ENCODE measurements at places on chromosomes 16 and 17.

- DNase-seq = no peak
Observed at GRCh38 chr17:40993839-40994238, at the start of gene KRTAP3-3. Gene KRTAP3-3 (minus strand): TSS chr17:40994164. CDS start chr17:40994097, 67 bp downstream.

DNA sequence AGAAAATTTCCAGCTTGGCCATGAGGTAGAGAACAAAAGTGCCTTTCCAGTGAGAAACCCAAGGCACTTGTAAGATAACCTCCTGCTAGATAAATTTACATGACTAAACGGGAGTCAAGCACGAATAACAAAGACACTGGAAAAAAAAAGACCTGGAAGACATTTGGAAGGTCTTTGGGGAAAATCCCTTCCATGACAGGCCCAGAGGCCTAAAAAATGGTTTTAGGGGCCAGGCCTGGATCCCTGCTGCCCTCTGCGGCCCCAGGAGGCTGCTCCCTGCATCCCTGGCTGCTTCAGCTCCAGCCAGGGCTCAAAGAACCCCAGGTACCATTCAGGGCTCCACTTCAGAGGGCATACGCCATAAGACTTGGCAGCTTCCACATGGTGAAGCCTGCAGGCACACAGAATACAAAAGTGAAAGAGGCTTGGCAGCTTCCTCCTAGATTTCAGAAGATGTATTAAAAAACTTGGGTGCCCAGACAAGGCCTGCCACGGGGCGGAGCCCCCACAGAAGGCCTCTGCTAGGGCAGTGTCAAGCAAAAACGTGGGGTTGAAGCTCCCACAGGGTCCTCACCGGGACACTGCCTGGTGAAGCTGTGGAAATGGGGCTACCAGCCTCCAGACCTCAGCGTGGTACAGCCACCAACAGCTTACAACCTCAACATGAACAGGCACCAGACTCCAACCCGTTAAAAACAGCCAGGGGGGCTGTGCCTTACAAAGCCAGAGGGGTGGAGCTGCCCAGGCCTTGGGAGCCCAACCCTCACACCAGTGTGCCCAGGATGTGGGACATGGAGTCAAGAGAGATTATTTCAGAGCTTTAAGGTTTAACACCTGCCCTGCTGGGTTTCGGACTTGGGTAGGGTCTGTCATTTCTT, 77.1 kb downstream of the SDK2 start:
- no peak for DNase-seq

DNA sequence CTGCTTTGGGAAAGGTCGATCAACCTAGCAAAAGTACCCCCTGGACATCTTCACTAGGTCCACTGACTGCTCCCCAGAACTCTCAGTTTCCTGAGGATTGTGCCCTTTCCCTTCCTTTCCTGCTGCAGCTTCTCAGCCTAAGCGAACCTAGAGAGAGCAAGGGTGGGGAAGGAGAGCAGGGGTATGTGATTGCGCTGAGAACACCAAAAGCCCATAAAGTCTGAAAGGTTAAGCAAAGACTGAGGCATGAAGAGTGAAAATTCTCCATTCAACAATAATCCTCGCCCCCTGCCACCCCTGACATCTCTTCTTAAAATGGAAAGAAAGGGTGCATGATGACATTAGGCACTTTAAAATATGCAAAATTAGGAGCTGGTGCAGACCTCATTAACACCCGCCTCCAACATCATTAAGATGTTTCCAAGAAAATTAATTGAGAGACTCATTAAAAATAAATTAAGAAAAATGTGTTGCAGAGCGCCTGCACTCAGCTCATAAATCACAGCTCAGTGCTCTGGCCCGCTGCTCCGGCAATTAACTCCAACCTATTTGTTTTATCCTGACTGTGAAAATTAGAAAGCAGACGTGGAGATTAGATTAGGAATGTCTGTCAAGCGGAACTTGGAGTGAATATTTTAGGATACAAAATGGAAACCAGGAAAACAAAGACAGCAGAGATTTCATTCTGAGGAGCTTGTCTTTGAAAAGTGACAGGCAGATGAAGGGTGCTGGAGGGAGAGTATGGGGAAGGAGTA, 49.1 kb upstream of the PMFBP1 start:
- DNase-seq = no peak

DNA sequence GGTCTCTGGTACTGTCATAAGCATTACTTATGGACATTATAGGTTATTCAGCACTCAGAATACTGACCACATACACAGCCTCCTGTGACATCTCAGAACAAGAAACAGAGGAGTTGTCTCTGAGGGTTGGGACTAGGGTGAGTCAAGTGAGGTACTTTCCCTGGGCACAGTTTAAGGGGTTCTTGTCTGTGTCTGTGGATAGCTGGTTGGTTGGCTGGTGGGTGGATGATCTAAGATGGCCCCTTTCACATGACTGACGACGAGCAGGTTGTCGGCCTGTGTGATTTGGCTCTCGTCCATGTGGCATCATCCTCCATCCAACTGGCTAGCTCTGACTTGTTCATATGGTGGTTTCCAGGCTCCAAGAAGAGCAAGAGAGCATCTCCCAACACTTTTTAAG, 163.9 kb downstream of the PRKCB start:
- no peak for DNase-seq

DNA sequence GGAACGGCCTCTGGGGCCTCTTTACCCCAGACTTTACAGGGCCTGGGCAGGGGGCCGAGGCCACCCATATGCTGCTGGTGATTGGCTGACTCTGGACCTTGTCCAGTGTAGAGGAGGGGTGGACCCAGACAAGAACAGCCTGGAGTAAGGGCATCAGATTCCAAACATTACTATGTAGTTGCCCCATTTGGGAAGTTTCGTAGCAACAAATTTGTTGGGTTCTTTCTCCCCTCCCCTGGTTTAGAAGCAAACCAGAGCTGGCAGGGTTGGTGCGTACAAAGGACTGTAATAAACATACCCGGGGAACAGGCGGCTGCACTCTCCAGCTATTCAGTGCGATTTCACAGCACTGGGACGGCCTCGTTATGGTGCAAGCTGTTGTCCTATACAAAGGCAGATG, 145.5 kb downstream of the NTN1 start:
- no peak for DNase-seq

- no peak for DNase-seq
Observed at GRCh38 chr17:48575673-48576478, 2.3 kb downstream of the HOXB4 start.

DNA sequence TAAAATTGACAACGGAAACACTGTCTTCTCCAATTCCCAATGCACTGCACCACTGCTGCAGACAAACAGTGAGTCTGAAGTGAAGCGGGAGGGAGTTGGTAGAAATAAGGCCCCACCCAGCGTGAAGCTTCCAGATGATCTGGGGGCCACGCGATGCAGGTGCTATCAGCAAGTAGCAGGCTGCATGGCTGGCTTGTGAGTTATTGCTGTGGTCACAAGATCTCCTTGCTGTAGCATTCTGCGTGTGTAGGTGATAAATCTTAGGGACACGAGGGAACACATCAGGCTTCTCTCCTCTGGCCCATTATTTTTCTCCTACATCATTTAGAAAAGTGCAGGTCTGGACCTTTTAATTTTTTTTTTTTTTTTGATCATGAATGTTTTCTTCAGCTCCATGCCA, 407.6 kb downstream of the TMEM114 start:
- DNase-seq = no peak

DNA sequence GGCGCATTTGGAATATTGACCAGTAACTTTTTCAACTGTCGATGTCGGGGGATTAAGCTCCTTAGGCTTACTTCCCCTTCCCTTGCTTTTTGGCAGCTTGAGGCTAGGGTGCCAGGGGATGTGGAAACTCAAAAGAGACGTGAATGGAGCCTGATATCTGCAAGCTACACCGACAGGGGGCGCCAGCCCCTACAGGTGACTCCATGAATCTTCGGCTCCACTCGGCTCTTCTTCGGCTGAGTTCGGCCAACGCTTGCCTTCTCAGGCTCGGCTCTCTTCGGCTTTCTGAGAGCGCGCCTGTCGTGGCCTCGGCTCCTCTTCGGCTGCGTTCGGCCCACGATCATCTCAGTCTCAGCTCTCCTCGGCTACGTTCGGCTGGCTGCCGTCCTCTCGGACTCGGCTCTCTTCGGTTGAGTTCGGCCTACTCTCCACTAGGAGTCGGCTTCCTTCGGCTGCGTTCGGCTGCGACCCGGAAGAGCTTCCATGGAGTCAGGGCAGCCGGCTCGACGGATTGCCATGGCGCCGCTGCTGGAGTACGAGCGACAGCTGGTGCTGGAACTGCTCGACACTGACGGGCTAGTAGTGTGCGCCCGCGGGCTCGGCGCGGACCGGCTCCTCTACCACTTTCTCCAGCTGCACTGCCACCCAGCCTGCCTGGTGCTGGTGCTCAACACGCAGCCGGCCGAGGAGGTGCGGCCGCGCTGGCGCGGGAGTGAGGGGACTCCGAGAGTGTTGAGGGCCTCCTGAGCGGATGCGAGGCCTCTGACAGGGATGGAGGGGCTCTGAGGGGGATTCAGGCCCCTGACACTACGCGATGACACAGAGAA, at the start of gene ERCC4:
Gene ERCC4, plus strand, starts transcription at position 472 of the 827 bp plus-strand sequence. Its CDS starts 12 bp downstream, at position 484.
- DNase-seq = peak; percentile 99

DNA sequence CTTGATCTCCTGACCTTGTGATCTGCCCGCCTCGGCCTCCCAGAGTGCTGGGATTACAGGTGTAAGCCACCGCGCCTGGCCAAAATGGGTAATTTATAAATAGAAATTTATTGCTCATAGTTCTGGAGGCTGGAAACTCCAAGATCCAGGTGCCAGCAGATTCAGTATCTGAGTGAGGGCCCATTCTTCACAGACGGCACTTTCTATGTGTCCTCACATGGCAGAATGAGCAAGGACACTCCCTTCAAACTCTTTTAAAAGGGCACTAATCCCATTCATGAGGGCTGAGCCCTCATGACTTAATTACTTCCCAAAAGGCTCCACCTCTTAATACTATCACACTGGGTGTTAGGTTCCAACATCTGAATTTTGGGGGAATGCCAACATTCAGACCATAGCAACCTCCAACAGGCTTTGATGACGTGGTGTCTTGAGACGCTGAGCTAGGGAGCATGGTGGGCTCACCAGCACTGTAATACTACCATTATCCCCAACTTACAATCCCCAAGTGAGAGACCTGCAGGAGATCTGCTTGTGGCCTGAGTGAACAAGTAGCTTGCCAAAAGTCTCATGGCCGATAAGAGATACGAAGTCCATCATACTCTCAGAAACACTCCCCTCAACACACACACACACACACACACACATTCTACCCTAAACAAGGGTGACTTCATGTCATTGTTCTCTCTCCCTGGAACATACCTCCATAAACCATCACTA, 8.5 kb downstream of the CMTM4 start:
- no peak for DNase-seq

- DNase-seq = no peak
Observed at GRCh38 chr16:56911771-56912571, 20.0 kb upstream of the HERPUD1 start.

GRCh38 chr17:55652825-55653224, 69.8 kb downstream of the TMEM100 start:
- DNase-seq = no peak

DNA sequence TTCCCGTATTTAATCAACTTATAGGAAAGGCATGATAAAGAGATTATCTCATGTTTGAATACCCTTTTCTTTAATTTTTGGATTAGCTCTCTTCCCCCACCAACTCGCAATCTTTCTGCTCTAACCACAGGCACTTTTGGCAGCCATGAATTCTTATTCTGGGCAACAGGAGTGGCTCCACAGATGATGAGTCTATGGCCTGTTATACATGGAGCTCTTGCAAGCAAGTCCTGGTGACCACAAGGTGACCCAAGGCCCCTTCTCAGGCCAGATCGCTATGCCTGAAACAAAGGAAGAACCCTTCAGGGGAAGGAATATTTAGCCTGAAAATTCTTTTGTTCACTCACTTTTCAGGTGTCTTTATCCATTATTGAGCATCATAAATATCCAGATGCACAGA, 10.8 kb upstream of the ZNF267 start:
- DNase-seq = no peak

- no peak for DNase-seq
Observed at GRCh38 chr17:47712330-47713023, 18.5 kb downstream of the TBKBP1 start.

DNA sequence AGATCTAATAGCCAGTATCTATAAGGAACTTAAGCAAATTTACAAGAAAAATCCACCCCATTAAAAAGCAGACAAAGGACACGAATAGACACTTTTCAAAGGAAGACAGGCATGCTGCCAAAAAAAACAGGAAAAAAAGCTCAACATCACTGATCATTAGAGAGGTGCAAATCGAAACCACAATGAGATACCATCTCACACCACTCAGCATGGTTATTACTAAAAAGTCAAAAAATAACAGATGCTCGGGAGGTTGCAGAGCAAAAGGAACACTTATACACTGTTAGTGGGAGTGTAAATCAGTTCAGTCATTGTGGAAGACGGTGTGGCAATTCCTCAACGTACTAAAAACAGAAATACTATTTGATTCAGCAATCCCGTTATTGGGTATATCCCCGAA, 9.6 kb downstream of the STX8 start:
- DNase-seq = no peak

DNA sequence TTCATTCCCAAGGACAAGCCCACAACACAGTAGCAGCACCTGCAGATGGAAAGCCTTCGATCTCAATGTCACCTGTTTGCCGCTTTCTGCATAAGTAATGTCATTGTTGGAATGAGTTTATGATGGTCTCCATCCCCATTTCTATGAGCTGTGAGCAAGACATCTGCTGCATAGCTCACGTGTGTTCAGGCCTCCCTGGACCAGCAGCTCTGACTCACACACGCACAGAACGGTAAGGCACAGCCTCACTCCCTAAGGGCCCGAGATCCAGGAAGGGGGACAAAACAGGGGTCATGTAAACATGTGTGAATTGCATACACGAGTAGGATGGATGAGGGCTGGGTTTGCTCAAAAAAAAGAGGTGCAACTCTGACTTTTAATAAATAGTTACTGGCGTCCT, 223.1 kb downstream of the SOX9 start:
- no peak for DNase-seq

DNA sequence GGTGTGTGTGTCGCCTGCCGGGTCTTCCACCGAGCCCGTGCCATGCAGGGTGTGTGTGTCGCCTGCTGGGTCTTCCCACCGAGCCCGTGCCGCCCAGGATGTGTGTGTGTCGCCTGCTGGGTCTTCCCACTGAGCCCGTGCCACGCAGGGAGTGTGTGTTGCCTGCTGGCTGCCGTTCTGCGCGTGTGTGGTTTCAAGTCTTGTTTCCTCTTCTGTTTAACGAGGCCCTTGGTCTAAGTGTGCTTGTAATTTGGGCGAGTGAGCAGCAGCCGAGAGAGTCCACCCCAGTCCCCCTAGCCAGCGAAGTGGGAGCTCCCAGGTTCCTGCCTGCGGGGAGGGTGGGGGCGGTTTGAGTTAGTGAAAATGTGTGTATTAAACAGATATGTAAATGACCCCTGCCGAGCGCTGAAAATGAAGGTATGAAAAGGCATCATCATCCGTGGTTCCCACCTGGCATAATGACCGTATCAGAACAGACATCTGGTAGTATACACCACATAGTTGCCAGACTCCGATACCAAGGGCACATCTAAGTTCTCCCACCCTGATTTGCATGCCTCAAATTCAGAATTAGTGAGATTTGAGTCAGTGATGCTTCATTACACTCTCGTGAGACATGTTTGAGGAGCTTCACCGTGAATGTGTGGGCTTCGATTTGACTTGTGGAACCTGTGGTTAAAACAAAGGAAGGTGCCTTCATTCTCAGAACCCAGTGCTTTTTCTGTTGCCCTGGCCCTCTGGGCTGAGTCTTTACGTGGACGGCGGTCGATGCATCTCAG, 114.5 kb upstream of the CHMP6 start:
- DNase-seq = no peak
